ENCODE measurements at places on chromosomes 5 and 9.

DNA sequence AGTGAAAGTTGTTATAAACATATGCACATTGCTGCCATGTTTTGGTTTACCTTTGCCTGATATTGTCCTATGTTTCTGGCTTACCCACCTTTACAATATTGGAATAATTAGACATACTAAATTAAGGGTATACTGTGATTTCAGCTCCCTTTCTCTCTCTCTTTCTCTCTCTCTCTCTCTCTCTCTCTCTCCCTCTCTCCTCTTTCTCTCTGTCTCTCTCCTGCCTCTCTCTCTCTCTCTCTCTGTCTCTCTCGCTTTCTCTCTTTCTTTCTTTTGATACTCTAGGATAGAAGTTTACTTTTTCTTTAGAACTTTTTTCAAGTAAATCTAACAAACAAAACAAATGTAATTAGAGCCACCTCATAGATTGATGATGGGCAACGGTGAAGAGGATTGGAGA is 239.6 kb downstream of the TMEM161B start:
- DNase-seq: no peak

- DNase-seq: no peak
Observed at GRCh38 chr9:133750982-133751649, 13.0 kb upstream of the SARDH start.

GRCh38 chr5:172918421-172919371 is 40.5 kb upstream of the RPL26L1 start:
- DNase-seq: no peak

GRCh38 chr5:170429014-170429413 is 39.8 kb upstream of the KCNMB1 start:
- no peak for DNase-seq

DNA sequence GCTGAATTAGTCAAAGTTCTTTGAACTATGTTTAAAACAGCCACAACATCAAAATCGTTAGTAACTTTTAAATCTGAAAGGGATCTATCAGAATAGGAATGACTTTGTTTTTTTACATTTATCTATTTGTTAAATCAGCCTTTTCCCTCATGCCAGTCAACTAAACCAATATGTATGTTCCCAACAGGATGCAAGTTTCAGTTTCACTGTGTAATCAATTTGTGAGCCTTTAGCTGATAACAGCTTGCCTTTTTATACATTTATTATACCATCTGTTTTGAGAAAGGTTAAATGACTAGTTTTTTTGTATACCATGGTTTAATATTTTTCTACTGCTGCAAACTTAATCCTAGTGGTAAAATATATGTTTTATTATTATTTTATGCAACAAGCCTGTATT is 8.9 kb downstream of the TMED7 start:
- DNase-seq: no peak

- no peak for DNase-seq
Observed at GRCh38 chr5:39712316-39713249, 287.8 kb upstream of the DAB2 start.

- no peak for DNase-seq
Observed at GRCh38 chr5:173395257-173395932, 67.2 kb upstream of the STC2 start.

- DNase-seq: no peak
Observed at GRCh38 chr5:74054641-74055421, 428.8 kb downstream of the ARHGEF28 start.

DNA sequence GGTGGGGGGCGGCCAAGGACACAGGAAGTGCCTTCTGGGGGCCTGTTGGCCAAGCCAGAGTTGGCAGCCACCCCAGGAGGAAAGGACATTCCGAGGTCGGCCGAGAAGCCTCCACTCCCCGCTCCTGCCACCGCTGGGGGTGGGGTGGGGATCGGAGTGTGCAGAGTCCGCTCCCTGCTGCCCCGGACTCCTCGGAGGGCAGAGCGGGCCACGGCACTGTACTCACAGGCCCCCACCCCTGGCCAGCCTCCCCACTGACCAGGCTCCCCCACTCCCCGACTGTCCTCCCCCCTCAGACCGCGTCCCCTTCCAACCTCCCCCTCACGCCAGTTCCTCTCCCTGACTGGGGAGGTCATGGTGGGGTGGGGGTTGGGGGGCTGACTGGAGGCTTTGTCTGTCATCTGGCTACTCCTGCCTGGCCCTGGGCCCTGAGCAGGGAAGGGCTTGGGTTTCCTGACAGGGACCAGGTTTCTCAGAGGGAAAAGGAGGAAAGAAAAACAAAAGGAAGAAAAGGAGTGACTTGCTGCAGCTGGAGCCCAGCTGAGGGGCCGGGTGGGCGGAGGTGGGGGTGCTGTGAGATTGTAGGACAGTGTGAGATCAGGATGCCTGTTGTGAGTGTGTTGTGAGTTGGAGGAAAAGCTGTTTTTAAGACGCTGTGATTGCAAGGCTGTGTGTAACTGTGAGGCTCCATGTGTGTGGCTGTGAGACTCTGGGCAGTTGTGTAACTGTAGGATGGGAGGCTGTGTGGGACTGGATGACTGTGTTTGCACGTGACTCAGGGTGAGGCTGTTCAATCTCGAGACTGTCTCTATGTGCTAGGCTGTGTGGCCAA is 29.7 kb downstream of the CNTFR start:
- no peak for DNase-seq

DNA sequence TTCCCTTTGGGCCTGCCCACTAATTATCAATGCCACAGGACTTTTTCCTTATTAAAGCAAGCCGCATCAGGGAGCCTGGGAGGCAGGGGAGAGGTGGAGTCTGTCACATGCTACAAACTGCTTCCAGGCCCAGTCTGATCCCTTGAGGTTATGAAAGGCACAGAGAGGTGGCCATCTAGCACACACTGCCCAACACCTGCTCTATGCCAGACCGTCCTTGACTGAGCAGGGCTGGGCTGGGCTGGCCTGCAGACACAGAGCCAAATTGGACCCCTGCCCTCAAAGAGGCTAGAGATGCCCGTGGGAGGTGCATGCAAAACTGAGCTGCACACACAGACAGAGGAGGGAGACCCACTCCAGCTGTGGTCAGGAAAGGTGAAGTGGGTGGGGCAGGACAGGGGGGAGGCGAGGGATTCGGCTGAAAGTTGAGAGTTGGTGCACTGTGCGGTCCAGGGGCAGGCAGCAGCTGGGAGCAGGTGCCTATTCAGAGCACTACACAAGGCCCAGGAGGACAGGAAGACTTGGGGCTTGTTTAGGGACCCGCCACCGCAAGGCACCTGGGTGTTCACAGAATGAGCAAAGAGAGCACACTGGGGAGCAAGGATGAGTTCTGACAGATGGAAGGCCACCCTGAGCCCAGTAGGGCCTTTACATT is 36.4 kb upstream of the TCF7 start:
- DNase-seq: no peak

DNA sequence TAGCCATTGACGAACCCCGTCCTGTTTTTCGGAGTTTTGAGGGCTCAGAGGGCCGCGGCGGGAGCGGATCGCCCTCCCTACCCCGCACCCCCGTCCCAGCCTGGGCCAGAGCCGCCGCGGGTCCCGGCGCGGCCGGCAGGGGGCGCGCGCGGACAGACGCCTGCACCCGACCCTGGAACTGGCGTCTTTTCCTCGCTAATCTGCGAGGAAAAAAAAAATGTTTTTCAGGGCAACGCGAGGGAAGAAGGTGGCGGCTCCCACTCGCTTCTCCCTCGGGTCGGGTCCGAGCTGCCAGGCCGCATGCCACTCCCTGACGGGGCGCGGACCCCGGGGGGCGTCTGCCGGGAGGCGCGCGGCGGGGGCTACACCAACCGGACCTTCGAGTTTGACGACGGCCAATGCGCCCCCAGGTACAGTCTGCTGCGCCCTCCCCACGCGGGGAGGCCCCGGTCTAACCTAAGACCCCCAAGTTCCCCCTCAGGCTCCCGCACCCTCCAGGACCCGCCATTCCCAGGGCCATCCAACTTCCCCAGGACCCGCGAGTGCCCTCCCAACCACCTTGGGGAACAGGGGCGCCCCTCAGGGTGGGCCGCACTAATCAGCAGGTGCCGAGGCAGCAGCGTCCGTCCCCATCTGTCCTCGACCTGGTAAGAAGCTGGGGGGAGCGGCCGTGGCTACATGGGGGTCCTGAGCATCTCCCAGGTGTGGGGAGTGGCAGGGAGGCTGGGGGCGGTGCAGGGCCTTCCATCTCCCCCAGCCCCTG is at the start of gene KCNT1:
Gene KCNT1, plus strand, starts transcription at position 227 of the 763 bp plus-strand sequence. Its CDS starts 74 bp downstream, at position 301.
- DNase-seq: no peak

GRCh38 chr5:43421450-43422133 is 9.4 kb upstream of the CCL28 start:
- no peak for DNase-seq

DNA sequence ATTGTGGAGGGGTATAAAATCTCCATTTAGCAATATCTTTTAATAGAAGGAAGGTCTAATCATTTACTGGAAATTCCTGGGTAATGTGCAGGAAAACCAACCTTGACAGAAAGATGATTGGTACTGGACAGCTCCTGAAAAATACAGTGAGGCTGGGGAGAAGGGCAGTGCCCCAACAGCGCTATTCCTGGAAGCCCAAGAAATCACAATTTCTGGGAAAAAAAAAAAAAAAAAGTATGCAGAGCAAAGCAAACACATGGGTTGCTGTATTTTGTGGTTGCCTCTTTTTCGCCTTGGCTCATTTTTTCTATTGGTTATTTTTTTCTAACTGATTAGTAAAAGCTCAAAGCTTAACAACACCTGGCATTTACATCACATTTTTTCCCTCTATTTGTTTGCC is 249.7 kb downstream of the ENC1 start:
- no peak for DNase-seq

- DNase-seq: no peak
Observed at GRCh38 chr5:62588668-62589067, 10.0 kb downstream of the LRRC70 start.

- DNase-seq: no peak
Observed at GRCh38 chr9:36286388-36286787, 28.1 kb upstream of the GNE start.

- no peak for DNase-seq
Observed at GRCh38 chr9:126112135-126112720, 214.4 kb upstream of the MVB12B start.

DNA sequence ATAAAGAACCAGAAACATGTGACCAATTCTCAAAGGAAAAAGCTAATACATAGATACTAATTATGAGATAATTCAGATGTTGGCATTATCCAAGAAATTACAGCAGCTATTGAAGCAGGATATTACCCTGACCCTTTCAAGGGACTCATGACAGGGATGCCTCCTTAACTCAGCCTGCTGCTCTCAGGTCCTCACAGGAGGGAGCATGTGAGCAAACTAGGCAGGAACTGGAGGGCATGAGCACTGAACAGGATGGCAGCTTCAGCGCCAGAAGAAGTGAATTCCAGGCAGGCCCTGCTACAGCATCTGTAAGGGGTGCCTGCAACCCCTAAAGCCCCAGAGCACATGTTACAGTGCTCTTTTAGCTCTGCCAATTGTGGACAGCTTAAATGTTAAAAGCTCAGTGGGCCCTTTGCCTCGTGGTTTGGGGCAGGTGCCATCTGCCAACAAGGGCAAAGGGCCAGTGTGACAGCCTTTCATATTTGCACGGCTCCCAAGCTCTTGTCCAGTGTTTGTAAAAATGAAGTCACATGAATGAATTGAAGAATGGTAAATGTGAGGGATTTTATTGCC is 464.7 kb upstream of the COX7C start:
- no peak for DNase-seq

DNA sequence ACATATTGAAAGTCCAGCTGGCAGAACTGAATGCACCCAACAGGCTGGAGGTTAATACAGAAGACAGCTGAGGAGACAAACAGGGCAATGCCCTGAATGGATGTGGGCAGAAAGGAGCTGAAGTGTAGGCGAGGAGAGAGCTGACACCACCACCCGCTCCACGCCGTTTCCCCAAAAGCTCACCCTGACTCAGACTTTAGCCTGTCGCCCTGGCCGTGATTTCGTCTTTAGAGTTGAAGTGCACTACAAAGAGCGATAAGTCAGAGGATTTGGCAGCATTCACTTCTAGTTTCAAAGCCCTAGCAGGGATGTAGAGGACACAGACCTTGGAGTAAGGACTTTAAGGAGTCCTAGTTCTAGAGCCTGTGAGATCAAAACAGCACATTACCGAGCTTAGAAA is 2.2 kb upstream of the ERAP1 start:
- no peak for DNase-seq

DNA sequence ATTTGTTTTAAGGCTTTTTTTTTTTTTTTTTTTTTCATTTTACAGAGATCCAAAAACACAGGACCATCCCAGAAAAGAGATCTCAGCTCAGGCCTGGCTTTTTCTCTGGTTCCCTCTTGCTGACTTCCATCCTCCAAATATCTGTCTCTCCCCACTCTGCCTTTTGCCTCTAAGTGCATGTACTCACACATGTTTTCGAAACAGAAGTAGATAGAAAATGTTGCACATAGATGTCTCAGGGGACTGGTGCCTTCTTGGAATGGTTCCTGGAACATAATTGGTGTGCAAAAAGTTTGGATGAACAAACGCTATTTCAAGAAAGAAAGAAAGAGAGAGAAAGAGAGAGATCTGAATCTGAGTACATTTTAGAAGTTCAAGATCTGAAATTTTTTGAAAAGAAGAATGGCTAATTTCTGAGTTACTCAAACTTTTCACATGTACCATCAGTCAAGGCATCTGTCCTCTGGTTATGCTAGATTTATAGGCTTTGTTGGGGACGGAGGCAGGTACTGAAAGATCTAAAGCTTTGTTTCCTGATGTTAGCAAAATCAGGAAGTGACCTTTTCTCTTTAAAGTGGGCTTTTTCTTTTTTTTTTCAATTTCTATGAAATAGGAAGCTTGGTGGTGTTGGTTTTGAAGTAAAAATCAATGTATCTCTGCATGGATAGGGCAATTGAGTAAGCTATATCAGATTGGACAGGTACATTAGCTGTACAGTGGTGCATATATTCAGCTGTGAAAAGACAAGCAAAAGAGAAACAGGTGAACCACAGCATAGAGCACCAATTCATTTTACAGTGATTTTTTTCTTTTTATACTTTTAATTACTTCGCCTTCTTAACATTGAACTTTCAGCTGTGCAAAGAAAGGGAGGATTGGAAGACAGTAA is 8.5 kb upstream of the TNFSF8 start:
- DNase-seq: no peak
